ENCODE measurements at places on chromosomes 4 and X.

DNA sequence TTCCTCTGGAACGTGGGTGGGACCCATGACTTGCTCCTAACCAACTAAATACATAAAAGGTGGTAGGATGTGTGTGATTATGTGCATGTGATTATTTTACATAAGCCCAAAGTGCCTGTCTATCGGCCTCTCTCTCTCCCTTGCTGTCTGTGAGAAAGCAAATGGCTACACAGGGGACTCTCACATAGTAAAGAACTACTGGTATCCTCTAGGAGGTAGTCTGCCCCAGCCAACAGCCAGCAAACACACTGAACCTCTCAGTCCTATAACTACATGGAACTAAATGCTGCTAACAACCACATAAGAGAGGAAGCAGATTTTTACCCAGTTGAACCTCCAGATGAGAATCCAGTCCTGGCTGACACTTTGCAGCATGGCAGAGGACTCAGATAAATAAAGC, 1249.4 kb downstream of the ADGRL3 start:
- no peak for DNase-seq

GRCh38 chr4:7147661-7148310, 44.6 kb upstream of the SORCS2 start:
- no peak for DNase-seq

DNA sequence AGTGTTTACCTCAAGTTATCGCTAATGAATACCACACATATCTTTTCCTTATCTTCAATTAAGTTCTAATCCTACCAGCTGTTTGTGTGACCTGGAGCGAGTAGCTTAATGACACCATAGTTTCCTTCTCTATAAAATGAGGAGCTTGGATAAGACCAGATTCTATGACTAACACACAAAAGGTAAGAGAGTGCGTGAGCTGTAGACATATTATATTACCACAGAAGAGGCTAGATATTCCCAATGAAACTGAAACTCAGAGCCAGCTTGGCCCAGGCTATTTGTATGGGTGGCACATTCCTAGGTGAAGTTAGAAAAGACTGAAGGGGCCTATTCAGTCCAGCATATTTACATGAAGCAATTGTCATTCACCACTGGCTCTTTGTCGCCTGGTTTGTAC, 30.2 kb downstream of the ASB5 start:
- peak; percentile 20 for DNase-seq

DNA sequence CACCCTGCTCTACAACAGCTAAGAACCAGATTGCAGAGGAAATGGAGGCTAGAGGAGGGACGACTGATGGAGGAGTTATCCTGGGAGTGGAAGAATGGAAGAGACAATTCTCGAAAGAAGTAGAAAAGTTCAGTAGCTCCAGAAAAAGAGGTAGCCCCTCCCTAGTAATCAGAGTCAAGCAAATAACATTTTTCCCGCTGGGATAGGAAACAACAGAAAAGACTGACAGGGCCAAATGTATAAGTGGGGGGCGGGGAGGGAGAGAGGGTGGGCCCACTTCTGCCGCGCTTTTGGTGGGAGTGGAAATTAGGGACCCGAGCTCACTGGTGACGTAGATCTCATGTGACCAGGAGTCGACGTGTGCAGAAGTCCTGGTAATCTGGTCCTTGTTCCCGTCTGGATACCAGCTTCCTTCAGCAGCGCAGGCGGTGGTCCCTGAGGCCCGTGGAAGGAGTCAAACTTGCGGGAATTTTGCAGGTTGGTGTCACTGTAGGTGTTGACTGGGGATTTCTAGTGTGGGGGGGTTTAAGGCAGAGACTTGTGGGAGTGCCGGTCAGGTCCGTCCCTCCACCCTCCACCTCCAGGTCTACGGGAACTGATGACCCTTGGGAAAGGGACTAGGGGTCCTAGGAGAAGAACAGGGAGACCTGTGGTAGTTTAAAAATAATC, at the start of gene TCEAL9:
TSS of gene TCEAL9 (plus strand) at position 377 of the 669 bp plus-strand sequence. CDS start 1,179 bp downstream, outside the sequence.
- peak; percentile 69 for DNase-seq
